NK-92 treated with Interleukin-12 subunit alpha and Interleukin-12 subunit beta, amount 100 ng/mL, for 24 hours (cell line): ENCODE measurements at places on chromosomes 7 and 10.
A peak's percentile ranks its signal among the peaks of the same experiment; 100 is the strongest.

GRCh38 chr10:43053825-43054224 is 23.0 kb upstream of the RET start:
- DNase-seq: no peak

DNA sequence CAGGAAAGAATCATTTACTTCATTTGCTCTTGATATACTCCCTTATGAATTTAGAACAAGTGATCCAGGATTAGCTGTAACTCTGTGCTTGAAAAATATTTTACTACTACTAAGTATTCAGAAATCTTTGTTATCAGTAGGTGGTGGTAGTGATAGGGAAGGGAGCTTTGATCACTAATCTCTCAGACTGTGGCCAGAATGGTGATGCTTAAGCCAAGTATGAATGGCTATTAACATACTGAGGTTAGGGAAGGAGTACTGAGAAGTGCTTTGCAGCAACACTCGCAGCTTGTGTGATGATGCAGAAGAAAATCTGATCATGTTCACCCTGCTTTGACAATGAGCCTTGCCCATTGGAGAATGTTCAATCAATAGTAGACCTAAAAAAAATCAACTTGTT is 29.3 kb downstream of the AP3M1 start:
- DNase-seq: no peak

DNA sequence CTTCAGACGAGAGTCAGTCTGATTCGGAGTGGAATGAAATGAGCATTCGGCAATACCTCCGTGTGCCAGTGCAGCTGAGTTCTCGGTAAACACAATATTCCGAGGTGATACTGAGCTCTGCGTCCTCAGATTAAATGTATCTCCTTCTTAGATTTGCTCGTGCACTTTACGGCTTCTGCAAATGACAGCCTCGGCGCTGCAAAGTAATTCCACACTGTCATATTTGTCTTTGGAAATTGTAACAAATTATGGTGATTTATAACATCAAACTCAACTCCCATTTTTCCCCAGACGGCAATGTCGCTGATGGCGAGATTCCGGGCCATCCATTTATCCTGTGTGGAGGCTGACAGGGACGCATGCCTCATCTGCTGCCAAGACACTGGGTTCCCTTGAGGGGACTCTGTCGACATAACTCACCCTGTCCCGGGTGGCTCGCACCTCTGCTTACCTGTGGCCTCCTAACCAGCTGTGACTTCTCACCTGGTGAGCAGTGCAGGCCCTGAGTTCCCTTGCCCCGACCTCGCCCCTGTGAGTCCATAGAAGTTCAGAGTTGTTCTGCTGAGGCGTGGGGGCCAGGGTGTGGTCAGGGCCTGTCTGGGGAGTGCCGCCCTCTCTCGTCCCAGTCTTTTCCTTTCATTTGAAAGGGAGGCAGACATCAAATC is 201.9 kb downstream of the ADARB2 start:
- DNase-seq: no peak

DNA sequence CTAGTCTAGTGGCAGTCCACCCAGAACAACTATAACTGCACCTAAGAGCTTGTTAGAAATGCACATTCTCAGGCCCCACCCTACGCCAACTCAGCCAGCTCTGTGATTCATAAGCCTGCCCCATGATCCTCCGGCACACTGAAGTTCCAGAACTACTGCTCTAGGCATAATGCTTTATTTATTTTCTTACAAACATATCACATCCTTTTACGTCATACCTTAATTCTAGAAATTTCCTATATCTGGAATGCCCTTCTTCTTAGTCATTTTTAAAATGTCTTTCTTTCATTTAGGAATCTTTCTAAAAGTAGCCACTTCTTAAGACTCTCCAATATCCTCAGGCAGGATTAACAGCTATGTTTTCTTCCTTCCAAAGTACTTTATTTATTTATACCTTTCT is 480.1 kb downstream of the INHBA start:
- DNase-seq: no peak

DNA sequence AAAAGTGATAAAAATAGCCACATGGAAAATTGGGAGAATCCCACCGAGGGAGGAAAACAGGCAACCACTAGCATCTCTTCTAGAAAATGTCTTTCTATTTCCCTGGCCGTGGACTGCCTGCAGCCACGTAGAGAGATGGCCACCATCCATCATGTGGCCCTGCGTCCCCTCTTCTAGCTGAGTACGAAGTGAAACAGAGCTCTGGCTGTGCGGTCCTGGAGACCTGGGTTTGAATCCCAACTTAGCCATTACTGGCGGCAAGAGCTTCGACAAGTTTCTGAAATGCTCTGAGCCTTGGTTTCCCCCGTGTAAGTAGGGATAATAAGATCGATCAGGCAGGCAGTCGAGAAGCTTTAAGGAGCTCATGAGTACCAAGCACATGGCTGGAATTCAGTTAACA is 32.9 kb downstream of the ZCCHC24 start:
- DNase-seq: no peak

DNA sequence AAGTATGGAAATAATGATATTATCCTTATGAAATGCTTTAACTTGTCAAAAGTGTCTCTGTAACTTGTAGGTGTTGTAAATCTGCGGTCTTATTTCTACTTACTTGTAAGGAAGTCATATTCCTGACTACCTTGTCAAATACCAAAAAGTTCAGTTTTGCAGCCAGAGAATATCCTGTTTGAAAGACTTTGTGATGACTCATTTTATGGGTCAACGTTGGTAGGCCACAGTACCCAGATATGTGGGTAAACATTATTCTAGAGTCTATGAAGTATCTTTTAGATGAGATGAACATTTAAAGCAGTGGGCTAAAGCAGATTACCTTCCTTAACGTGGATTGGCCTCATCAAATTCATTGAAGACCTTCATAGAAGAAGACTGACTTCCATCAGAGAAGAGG is 195.3 kb downstream of the PPP1R9A start:
- DNase-seq: no peak

- DNase-seq: no peak
These were observed 186.7 kb upstream of the HGF start for GRCh38 chr7:81956520-81956919.

- DNase-seq: no peak
These were observed 15.4 kb downstream of the BBIP1 start for GRCh38 chr10:110903280-110904278.

DNA sequence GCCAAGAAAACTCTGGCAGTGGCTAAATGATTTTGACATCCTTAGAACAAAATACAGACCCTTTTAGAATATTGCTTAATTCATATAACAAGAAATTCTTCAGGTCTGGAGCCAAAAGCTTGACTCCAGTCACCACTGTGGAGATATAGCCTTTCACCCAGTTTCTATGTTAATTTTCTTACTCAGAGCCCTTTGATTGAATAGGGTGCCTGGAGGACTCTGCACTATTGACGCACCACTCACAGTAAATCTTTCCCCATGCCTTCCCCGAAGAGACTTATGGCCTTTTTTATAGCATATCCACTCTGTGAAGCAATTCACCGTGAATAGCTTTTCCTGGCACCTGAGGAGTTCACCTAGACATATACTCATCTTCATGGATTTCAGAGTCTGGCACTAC is 613.8 kb downstream of the ZWINT start:
- no peak for DNase-seq

- DNase-seq: no peak
These were observed 9.9 kb upstream of the SRRM3 start for GRCh38 chr7:76191783-76192240.

DNA sequence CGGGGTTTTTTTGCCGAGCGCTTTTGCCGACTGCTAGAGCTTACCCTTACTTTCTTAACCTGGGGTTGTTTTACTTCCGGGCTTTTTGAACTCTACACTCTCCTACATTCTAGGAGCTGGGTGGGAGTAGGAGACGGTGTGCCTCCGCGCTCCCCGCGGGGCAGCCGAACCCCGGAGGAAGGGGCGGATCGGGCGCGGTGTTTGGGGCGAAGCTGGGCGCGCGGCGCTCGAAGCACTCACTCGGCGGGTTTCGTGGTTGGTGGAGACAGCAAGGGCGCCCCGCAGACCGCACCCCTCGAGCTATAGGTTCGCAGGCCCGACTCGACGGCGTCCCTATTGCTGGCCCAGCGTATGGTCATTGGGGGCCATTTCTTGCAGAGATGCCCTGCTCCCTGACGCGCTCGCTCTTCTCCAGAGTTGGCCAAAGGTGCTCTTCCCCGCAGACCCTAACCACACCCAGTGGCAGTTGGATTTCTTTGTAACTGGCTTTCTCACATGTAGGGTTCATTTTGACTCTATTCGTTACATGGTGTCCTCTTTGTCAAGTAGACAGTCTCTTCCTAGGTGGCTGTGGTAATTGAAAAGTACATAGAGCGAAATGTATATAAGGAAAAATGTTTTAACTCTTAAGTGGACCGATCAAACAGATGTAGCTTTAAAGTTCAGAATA is 364 bp downstream of the ZNF518A start:
- DNase-seq: peak; percentile 62

GRCh38 chr10:109926061-109926745 is 2.9 kb upstream of the XPNPEP1 start:
- DNase-seq: no peak

- no peak for DNase-seq
These were observed 317.4 kb downstream of the EXOC4 start for GRCh38 chr7:133570321-133570720.

DNA sequence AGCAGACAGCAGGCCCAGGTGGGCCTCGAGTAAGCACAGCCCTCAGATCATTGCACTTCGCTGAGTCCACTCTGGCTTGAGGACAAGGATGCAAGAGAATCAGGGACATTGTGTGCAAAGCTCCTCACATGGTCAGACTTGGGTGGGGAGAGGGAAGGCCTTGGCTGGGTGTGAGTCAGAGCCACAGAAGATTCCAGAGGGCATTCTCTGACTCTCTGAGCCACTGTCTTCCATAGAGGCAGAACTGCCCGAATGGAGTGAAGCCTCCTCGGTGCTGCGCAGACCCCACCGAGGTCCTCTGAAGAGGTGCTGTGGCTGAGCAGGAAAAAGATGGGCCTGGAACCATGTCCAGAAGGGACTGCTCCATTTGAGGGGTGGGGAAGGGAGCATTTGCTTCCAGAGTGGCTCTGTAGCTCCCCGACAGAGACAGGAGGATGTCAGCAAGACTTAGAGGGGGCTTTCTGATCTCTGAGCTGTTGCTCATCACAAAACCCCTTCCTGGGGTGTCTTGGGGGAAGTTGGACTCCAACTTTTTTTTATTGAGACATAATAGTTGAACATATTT is 120.8 kb downstream of the PTPN20 start:
- DNase-seq: no peak

- DNase-seq: no peak
These were observed 12.6 kb downstream of the CPA4 start for GRCh38 chr7:130305433-130306042.

- no peak for DNase-seq
These were observed 44.9 kb upstream of the SHH start for GRCh38 chr7:155857141-155857540.

GRCh38 chr10:76675951-76676587 is 961.5 kb downstream of the KCNMA1 start:
- no peak for DNase-seq
